ENCODE measurements at places on chromosomes 4 and X. TPM values are rescaled to one million over a fixed set of nuclear protein-coding genes. Genes with fewer than 3 reads are reported as not detected.

ANKRD50 gene
- 2.6 TPM for polyA plus RNA-seq

BANK1 gene
- 2.9 TPM for polyA plus RNA-seq

DNA sequence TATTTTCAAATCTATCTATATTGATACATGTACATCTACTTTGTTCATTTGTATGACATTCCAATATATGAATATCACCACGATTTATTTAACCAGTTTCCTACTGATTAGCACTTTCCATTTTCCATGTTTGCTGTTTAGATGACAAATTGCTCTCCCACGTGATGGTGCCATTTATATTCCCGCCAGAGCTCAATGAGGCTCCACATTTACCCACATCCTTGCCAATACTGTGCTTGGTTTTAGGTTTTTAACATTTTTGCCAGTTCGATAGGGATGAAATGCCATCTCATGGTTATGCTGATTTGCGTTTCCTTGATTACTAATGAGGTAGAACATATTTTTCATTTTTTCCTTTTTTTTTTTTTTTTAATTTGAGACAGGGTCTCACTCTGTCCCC is 86.7 kb upstream of the TRIM2 start:
- no peaks in the 10 kb centered on the region for H3K36me3 ChIP-seq
- H3K27me3 ChIP-seq = no peaks in the 10 kb centered on the region
- peaks cover 6% of the 10 kb centered on the region for H3K4me1 ChIP-seq
- H3K27ac ChIP-seq = no peak overlapping the region

GRCh38 chrX:126448681-126449080 is 103.9 kb downstream of the DCAF12L1 start:
- H3K4me1 ChIP-seq = no peaks in the 10 kb centered on the region
- H3K36me3 ChIP-seq = no peaks in the 10 kb centered on the region
- no peak for DNase-seq
- no peak overlapping the region for H3K4me3 ChIP-seq
- H3K27me3 ChIP-seq = no peaks in the 10 kb centered on the region

GRCh38 chr4:1290165-1290977 is 680 bp downstream of the MAEA start:
- peaks cover 6% of the 10 kb centered on the region for H3K36me3 ChIP-seq
- H3K4me1 ChIP-seq = peaks cover 36% of the 10 kb centered on the region
- peak overlapping the region; percentile 48 for H3K4me3 ChIP-seq
- H3K27me3 ChIP-seq = no peaks in the 10 kb centered on the region
- no peak for DNase-seq

- no peaks in the 10 kb centered on the region for H3K4me1 ChIP-seq
- H3K27ac ChIP-seq = no peak overlapping the region
- DNase-seq = no peak
- no peak overlapping the region for H3K4me3 ChIP-seq
- H3K36me3 ChIP-seq = no peaks in the 10 kb centered on the region
- no peaks in the 10 kb centered on the region for H3K27me3 ChIP-seq
Observed at GRCh38 chrX:110462957-110463356, 104.3 kb downstream of the RTL9 start.

Data from CD14-positive monocyte (primary cell).